ENCODE measurements at places on chromosomes 7 and 10.

DNA sequence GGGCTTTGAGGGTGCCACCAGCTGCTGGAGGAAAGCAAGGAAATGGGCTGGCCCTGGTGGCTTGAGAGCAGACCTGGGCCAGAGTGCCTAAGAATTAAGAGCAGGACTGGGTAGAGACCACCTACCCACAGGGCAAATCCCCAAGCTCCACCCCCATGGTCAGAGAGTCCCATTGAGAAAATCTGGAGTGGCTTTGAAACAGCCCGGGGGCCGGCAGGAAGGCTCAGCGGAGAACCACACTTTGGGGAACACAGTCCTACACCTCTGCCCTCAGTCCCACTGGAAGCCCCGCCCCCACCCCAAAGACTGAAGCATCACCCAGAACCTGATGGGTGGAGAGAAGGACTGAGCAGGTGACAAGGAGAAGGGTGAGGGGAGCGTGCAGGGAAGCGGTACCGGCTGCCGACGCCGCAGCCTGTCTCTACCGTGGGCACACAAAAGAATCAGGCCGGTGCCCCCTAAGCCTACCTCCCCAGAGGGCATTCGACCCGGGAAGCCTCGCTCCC is 3.6 kb downstream of the SMARCD3 start:
- H3K27me3 ChIP-seq: peaks cover 29% of the 10 kb centered on the region
- H3K27ac ChIP-seq: no peak overlapping the region
- peaks cover 2% of the 10 kb centered on the region for H3K36me3 ChIP-seq
- peaks cover 45% of the 10 kb centered on the region for H3K4me1 ChIP-seq

DNA sequence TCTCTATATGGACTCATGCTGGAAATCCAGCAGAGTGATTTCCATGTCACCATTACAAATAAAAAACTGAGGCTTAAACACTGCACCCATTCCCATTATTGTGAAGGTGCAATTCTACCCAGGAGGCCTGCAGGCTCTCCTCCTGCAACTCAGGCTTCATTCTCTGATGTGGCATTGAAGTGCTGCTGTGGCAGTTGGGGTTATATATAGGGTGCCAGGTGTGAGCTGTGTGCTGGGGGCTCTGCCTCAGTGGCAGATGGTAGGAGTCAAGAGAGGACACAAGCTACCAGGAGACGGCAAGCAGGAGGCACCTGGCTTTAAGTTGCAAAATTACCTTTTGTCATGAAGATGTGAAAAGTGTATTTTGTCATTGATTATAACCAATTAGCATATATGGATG is 21.3 kb downstream of the ZNF107 start:
- H3K27me3 ChIP-seq: no peaks in the 10 kb centered on the region
- no peak for DNase-seq
- H3K27ac ChIP-seq: peak overlapping the region; percentile 80
- H3K4me3 ChIP-seq: no peak overlapping the region

GRCh38 chr7:134744569-134744968 is 34.9 kb upstream of the CALD1 start:
- H3K4me1 ChIP-seq: no peaks in the 10 kb centered on the region
- H3K36me3 ChIP-seq: peaks cover 2% of the 10 kb centered on the region
- no peak overlapping the region for H3K27ac ChIP-seq
- DNase-seq: no peak

GRCh38 chr7:31368620-31369019 is 28.1 kb upstream of the NEUROD6 start:
- no peaks in the 10 kb centered on the region for H3K4me1 ChIP-seq
- no peaks in the 10 kb centered on the region for H3K27me3 ChIP-seq
- H3K4me3 ChIP-seq: no peak overlapping the region
- H3K27ac ChIP-seq: no peak overlapping the region
- H3K36me3 ChIP-seq: no peaks in the 10 kb centered on the region
- DNase-seq: no peak

GRCh38 chr10:35379226-35380137 is 43.2 kb downstream of the CCNY start:
- H3K36me3 ChIP-seq: peaks cover 1% of the 10 kb centered on the region
- H3K4me1 ChIP-seq: peaks cover 69% of the 10 kb centered on the region
- no peaks in the 10 kb centered on the region for H3K27me3 ChIP-seq

- no peak for DNase-seq
- no peak overlapping the region for H3K4me3 ChIP-seq
- H3K36me3 ChIP-seq: no peaks in the 10 kb centered on the region
- peaks cover 15% of the 10 kb centered on the region for H3K4me1 ChIP-seq
Observed at GRCh38 chr7:143368387-143368786, 5.9 kb upstream of the FAM131B start.
